ENCODE measurements at places on chromosomes 4 and X.

DNA sequence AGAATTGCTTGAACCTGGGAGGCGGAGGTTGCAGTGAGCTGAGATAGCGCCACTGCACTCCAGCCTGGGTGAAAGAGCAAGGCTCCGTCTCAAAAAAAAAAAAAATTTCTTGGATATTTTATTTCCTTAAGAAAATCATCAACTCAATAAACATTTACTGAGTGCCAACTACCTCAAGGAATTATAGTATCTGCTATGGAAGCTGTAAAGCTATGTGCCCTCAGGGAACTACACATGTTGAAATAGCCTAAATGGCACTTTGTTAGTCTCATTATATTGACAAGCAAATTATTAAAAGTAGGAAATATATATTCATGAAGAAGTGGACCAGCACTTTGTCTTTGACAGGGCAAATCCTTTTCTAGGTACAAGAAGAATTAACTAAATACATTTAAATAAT, 40.8 kb downstream of the ELOVL6 start:
- no peak for DNase-seq

GRCh38 chr4:152322656-152323055, 213.2 kb downstream of the FBXW7 start:
- DNase-seq, result no peak

DNA sequence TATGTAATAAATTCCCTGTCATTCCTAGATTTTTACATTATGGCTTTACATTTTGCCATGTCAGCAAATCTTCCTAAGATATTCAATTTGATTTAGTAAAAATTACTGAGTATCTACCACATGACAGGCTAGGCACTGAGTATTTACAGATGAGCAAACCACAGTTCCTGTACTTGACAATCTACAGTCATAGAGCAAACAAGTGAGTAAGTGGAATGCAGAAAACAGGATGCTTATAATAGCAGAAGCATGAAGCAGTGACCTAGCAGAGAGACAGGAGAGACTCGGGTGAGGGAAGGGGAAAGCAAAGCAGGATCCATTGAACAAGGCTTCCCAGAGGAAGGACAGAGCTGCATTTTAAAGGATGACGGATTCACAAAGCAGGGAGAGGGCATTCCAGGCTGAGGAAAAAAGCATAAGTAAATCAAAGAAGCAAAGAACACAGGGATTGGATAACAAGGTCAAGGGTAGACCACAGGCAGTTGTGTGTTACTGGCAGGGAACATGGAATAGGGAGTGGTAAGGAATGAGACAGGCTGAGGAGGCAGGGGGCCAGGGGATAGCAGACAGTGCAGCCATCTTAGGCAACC, 124.7 kb upstream of the C1QTNF7 start:
- DNase-seq, result no peak

GRCh38 chrX:47097018-47097417, 18.8 kb downstream of the RGN start:
- no peak for DNase-seq

GRCh38 chr4:17082186-17082585, 183.7 kb upstream of the LDB2 start:
- DNase-seq, result no peak

DNA sequence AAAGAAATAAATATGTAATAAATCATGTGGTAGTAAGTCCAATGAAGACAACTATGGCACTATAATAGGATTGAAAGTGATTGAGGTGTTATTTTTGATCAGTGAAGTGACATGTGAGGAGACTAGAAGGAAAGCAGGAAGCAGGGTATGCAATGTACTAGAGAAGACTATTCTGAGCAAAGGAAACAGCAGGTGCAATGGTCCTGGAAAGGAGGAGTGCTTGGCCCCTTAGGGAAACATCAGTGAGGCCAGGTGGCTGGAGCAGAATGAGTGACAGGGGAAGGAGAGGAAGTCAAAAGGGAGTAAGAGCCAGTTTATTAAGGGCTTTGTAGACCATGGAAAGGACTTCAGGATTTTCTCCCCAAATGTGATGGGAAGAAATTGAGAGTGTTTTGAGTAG, 207.6 kb upstream of the HCCS start:
- no peak for DNase-seq

GRCh38 chr4:151689211-151689991, 71.4 kb downstream of the GATB start:
- DNase-seq, result no peak

- peak; percentile 16 for DNase-seq
Measured at GRCh38 chr4:113760094-113760794, 1.3 kb downstream of the CAMK2D start.

DNA sequence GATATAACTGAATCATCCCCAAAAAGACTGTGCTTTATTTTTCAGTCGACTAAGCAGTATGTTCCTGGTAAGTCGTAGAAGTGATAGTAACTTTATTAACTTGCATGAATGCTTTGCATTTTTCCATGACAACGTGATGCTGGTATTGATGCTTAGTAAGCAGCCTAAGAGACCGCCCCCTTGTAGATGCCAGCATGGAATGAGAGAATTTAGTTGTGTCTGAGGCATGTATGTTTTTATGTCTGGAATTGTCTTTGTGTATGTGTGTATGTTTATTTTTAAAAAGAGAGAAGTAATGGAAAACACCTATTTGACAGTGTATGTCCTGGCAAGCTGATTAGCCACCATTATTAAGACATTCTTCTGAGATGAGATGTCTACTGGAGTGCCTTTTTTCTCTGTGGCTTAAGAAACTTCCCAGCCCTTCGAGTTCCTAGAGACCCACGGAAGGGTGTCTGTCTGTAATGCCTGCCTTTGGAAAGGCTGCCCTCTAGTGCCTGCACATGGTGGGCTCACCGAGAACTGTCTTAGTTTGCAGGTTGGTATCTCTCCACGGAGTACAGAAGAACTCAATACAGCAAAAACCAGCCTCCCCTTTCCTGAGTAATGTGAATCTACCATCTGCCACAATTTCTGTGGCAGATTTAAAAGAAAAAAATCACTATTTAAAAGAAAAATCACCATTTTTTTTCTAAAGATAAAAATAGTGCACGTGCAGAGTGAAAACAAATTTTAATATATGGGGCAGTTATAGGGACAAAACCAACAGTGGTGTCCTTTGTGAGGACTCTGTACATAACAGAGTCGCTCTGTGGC, 85.9 kb downstream of the AASDH start:
- peak; percentile 1 for DNase-seq

GRCh38 chr4:164536814-164537213, 217.1 kb upstream of the SMIM31 start:
- DNase-seq, result no peak

GRCh38 chrX:140762061-140762460, 52.5 kb downstream of the LINC00632 start:
- DNase-seq, result no peak

DNA sequence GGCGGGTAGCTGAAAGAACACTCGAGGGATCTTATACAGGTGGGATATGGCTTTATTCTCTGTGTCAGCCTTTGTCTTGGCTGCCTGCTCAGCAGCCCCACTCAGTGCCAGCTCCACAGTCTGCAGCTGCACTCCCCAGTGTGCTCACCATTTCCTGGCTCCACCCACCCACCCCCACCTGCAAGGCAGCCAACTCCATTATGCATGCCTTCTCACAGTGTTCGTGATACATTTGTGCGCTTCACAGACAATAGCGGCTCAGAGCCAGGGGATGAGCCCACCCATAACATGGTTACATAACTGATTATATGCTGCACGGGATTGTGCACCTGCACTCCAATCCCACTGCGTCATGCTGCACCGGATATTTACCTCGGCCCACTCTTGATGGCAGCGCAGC, 8.8 kb upstream of the TMEM128 start:
- no peak for DNase-seq

DNA sequence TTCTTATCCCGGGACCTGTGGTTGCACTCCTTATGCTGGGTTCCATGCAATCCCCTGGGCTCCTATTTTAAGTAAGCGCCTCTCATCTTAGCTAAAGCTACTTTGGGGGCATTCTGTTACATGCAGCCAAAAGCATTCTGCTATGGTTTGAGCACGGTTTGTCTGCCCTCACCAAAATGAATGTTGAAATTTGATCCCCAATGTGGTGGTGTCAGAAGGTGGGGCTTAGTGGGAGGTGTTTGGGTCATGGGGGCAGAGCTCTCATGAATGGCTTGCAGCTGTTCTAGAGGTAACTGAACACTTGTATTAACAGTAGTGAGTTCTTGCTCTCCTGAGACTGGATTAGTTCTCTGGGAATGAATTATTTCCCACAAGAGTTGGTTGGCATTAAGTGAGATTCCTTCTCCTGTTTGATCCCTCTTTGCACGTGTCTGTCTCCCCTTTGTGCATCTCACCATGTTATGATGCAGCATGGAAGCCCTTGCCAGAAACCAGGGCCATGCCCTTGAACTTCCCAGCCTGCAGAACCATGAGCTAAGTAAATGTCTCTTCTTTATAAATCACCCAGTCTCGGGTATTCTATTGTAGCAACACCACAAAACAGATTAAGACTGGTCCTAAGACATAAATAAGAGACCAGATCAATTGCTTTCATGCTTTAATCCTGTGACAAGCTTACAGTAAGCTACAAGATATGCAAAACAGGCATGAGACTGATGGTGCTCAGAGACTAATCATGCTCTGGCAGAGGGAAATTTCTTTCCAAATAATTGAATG, 141.8 kb downstream of the TSPAN5 start:
- no peak for DNase-seq

GRCh38 chrX:148513661-148514060, 13.2 kb downstream of the AFF2 start:
- no peak for DNase-seq

- DNase-seq, result no peak
Measured at GRCh38 chr4:140799686-140800225, 43.6 kb upstream of the TBC1D9 start.

DNA sequence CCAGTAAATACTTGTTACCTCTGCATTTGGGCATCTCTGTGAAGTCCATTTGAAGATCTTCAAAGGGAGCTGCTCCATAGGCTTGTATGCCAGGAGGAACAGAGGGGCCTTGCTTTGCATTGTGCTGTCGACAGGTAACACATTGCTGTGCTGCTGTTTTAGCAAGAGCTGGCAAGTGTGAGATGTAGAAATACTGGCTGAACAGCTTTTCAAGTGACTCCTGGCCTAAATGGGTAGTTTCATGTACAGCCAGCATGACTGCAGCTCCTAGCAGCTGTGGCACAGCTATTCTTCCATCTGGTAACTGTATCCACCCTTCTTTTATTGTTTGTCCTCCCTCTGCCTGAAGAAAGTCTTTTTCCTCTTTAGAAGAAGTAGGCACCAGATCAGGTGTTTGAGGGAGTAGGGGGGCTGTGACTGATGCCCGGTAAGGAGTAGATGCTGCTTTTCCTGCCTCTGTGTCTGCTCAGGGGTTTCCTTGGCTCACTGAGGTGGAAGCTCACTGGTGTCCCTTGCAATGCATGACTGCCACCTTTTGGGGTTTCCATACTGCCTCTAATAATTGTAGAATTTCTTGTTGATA, 965.3 kb downstream of the CCSER1 start:
- DNase-seq, result no peak

DNA sequence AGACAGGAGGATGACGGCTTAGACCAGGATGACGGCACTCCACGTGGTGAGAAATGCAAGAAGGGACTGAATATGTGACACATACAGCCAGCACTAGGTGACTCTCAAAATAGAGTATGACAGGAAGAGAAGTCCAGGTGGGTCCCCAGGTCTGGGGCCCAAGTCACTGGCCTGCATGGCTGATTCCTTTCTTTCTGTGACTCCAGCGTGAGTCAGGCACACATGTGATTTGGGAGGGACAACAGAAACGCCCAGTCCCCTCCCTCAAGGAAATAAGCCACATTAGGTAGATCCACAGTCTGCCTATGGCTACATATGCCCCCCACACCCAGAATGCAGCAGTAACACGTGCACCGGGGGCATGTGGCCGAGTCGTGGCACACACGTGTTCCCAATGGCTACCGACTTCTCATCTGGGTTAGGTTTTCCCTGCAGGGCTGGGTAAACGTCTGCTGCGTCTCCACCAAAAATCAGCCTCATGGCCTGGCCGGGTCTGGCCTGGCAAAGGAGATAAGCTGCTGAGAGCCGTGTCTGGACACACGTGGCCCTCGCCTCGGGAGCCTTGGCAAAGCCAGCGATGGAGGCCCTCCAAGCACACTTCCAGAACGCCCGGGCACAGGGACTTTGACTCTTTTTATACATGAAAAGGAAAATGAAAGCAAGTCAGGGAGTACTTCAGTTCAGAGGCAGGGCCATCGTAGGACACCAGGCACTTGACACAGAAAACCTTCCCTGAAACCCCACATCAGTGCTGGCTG, 19.3 kb downstream of the SEL1L3 start:
- no peak for DNase-seq

DNA sequence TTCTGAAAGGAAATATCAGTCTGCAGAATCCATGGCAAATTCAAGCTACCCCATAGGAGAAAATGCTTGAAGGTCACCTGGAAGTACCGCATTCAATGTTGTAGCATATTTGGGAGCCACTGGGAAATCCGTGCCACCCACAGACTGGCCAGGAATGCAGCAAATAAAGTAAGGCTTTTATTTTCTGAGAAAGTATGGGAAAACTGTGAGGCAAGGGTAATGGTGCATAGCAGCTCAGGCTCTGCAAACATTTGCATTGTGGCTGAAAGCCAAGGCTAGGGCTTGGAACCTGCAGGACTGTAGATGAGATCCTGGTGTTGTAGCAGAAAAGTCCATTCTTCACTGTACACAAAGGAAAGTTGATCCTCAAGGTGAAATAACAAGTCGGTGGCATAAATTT, 450.9 kb upstream of the NR3C2 start:
- no peak for DNase-seq

- no peak for DNase-seq
Measured at GRCh38 chrX:23008431-23009099, 8.8 kb downstream of the DDX53 start.

DNA sequence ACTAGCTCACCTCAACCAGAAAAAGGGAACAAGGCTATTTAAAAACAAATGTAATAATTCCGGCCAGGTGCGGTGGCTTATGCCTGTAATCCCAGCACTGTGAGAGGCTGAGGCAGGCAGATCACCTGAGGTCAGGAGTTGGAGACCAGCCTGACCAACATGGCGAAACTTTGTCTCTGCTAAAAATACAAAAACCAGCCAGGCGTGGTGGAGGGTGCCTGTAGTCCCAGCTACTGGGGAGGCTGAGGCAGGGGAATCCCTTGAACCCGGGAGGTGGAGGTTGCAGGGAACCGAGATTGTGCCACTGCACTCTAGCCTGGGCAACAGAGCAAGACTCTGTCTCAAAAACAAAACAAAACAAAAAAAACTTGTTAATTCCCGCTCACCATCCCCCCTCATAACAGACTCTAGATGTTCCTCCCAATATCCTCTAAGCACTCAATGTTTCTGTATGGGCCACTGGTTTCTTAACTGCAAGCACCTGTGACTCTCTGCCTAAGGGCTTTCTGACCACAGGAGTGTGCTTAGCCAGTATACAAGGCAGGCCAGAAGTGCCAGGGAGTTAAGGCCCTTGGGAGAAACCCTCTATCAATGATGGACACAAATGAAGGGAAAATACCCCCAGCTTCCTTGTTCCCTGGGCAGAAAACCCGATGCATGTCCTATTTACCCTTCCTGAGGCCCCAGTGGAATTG, 21.0 kb upstream of the THOC2 start:
- no peak for DNase-seq

DNA sequence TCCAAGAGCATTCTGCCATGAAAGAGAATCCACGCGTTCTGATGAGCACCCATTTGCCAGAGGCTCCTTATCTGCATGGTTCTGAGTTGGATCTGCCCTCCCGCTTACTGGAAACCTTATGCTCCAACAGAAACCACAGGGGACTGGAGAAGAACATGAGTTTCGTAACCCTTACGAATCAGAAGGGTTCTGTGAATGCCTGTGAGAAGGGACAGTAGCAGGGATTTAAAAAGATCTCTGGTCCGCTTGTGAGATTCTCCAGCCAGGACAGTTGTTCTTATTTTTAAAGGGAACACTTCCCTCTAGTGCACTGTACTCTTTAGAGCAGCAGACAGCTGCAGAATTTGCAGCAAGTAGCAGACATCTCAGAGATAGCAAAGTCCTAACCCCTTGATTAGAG, 22.5 kb upstream of the CENPU start:
- DNase-seq, result no peak

Data from stimulated activated CD8-positive, alpha-beta memory T cell treated with anti-CD3 and anti-CD28 coated beads, Interleukin-15, amount 100 ng/mL, for 4 hours (primary cell).